ENCODE measurements at places on chromosomes 5 and 9. TPM values are rescaled to one million over a fixed set of nuclear protein-coding genes. Genes with fewer than 3 reads are reported as not detected.

DNA sequence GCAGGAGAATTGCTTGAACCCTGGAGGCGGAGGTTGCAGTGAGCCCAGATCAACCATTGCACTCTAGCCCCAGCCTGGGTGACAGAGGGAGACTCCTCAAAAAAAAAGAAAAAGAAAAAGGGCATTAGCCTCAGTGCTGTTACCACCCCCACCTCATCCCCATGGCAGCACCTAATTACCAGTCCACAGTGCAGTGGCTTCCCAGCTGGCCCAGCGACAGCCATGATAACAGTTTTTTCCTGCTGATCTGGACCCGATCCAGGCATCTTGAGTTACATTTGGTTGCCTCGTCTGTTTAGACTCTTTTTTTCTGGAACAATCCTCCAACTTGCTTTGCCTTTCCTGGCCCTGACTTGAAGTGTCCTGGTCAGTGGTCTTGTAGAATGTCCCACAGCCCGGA lies 24.4 kb downstream of the NCS1 start:
- H3K4me3 ChIP-seq: no peak overlapping the region
- H3K27ac ChIP-seq: no peak overlapping the region
- DNase-seq: no peak
- no peaks in the 10 kb centered on the region for H3K27me3 ChIP-seq

- H3K36me3 ChIP-seq: peaks cover 21% of the 10 kb centered on the region
- no peaks in the 10 kb centered on the region for H3K27me3 ChIP-seq
- peak; percentile 74 for DNase-seq
- H3K4me3 ChIP-seq: peak overlapping the region; percentile 93
- peak overlapping the region; percentile 86 for H3K27ac ChIP-seq
Observed at GRCh38 chr9:93098236-93098946, 2.4 kb downstream of the CARD19 start.

GRCh38 chr9:137762414-137763061 lies 115.0 kb upstream of the CACNA1B start:
- peaks cover 54% of the 10 kb centered on the region for H3K36me3 ChIP-seq
- DNase-seq: no peak
- no peak overlapping the region for H3K4me3 ChIP-seq
- H3K27me3 ChIP-seq: no peaks in the 10 kb centered on the region

GRCh38 chr5:179542170-179542569 lies 8.2 kb upstream of the RUFY1 start:
- H3K36me3 ChIP-seq: no peaks in the 10 kb centered on the region
- no peak overlapping the region for H3K4me3 ChIP-seq
- H3K4me1 ChIP-seq: no peaks in the 10 kb centered on the region
- H3K27ac ChIP-seq: no peak overlapping the region

DNA sequence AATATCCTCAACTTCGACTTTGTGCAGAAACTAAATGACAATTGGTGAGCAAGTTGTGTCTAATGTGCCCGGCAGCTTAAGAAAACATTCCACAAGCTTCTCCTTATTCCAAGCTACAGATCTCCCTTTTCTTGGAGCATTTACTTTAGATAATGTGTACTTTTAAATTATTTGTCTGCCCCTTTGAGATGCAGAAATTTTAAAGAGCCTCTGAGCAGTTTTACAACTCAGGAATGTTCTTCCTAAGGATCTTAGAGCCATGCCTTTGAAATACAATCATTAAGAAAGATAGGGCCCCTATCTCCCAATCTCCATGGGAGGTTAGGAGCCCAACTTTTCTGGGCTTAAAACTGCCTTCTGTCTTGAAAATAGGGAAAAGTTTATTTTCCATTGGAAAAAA lies 723.7 kb upstream of the COX7C start:
- no peak for DNase-seq
- H3K36me3 ChIP-seq: no peaks in the 10 kb centered on the region
- H3K4me1 ChIP-seq: no peaks in the 10 kb centered on the region
- H3K27ac ChIP-seq: no peak overlapping the region
- H3K4me3 ChIP-seq: no peak overlapping the region

GRCh38 chr5:148443998-148444397 lies 60.2 kb downstream of the FBXO38 start:
- no peaks in the 10 kb centered on the region for H3K4me1 ChIP-seq
- H3K27ac ChIP-seq: no peak overlapping the region
- no peak overlapping the region for H3K4me3 ChIP-seq

DNA sequence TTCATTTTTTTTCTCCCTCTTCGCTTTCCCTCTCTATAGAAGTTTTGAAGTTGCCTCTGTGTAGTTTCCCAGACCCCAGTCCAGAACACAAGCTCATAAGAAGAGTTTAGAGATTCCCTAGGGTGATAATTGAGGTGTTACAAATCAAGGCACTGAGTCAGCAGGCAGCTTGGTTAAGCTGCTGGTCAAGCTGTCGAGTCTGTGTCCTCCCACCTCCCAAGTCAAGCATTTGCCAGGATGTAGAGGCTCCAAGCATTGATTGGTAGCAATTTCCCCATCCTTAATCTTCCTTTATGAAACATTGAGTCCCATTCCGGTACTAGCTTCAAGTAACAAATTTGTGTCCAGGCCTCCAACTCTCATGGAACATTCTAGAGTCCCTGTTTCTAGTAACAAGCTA lies 47.5 kb upstream of the SLC1A1 start:
- H3K4me3 ChIP-seq: no peak overlapping the region
- no peak overlapping the region for H3K27ac ChIP-seq
- no peaks in the 10 kb centered on the region for H3K4me1 ChIP-seq
- DNase-seq: no peak
- no peaks in the 10 kb centered on the region for H3K36me3 ChIP-seq
- peaks cover 7% of the 10 kb centered on the region for H3K27me3 ChIP-seq

GRCh38 chr5:159459132-159459627 lies 128.9 kb upstream of the IL12B start:
- H3K36me3 ChIP-seq: no peaks in the 10 kb centered on the region
- peaks cover 29% of the 10 kb centered on the region for H3K4me1 ChIP-seq
- no peak overlapping the region for H3K27ac ChIP-seq
- peaks cover 43% of the 10 kb centered on the region for H3K27me3 ChIP-seq

ARHGEF28 gene
- not detected for total RNA-seq

MLANA gene
- total RNA-seq: not detected

SCGB3A2 gene
- total RNA-seq: not detected

ADAMTS19 gene
- not detected for total RNA-seq

AJM1 gene
- total RNA-seq: 6.6 TPM

CDC20B gene
- total RNA-seq: 0.48 TPM

TAF11L5 gene
- not detected for total RNA-seq

INPP5E gene
- total RNA-seq: 23.0 TPM

PTTG1 gene
- total RNA-seq: 118 TPM

KCNV2 gene
- total RNA-seq: not detected

PCDHGB2 gene
- 0.64 TPM for total RNA-seq

RAB24 gene
- 39.0 TPM for total RNA-seq

Data from activated naive CD8-positive, alpha-beta T cell treated with anti-CD3 and anti-CD28 coated beads, Interleukin-2, amount 10 ng/mL, durations not matched to agents 7 days and 5 days (primary cell).